ENCODE measurements at places on chromosomes 11 and 22.

DNA sequence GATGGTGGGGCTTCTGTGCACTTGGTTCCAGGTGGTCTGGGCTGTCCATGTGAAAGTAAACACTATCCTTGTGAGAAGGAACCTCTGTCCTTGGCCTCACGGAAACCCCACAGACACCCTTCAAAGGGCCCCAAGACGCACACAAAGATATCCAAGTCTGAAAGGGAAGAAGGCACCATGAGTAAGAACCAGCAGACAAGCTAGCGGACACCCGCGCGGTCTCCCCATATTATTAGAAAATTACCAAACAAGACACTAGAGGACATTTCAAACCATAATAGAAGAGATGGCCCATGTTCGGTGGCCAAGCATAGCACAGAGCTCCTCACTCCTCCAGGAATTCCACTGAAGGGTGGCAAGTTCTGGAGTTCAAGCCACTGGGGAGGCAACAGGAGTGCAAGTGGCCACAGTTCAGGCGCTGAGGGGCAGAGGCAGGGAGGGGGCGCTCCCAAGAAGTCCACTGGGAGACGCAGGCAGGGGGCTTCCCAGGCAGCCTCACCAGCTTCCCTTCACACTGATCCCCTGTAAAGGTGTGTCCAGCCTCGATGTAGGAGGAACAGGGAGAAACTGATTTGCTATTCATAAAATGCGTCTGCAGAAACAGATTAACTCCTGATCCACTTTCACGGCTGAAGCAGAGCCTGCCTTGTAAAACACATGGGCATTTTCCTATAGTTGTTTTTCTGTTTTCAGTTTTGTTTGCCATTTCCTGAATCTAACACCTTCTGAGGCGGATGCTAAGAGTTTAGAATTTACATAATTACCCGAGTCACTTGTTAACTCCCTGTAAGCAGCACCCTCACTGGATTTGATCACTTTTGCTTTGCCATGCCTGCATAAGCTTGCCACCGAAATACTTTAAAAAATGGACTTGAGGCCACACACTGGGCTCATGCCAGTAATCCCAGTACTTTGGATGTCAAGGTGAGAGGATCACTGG lies 9.1 kb upstream of the PPARA start:
- no peak for DNase-seq

DNA sequence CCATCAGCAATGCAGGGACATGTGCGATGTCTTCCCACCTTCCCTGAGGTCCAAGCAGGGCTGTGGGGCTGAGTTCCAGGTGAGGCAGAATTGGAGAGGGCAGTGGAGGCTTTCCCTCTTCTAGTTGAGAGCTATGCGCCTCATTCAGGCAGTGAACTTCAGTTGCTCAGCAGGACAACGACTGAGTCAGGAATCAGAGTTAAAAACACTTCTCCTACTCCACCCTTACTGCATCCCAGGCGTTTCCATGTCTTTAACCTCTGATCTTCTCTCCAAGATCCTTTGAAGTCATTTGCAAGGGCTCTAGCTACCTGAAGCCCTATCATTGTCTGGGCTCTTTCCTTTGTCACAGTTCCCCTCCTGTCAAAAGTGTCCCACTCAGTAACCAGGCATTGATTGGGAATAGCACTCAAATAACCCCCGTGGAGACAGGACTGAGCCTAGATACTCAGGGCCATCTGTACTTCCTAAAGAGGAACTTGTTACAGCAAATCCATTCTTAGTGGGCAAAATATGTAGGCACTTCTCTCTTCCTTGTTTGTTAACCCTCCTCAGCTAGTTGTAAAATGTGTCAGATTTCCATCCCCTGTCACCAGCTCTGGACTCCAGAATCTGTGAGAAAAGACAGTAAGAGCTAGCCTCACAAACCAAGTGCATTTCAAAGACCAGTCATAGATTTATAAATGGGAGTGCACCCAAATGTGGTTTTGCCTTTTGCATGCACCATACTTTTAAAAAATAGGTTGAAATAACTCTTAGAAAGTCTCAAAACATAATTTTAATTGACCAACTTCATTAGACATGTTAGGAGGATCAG lies 72.5 kb upstream of the MYO18B start:
- DNase-seq, result no peak

- no peak for DNase-seq
Observed at GRCh38 chr22:45290410-45290936, 5.7 kb downstream of the UPK3A start.

- DNase-seq, result no peak
Observed at GRCh38 chr11:60935676-60936442, 11.6 kb downstream of the TMEM132A start.

GRCh38 chr11:86706338-86707131 lies 34.1 kb upstream of the ME3 start:
- DNase-seq, result no peak

- no peak for DNase-seq
Observed at GRCh38 chr11:11263238-11264005, 89.6 kb downstream of the CSNK2A3 start.

DNA sequence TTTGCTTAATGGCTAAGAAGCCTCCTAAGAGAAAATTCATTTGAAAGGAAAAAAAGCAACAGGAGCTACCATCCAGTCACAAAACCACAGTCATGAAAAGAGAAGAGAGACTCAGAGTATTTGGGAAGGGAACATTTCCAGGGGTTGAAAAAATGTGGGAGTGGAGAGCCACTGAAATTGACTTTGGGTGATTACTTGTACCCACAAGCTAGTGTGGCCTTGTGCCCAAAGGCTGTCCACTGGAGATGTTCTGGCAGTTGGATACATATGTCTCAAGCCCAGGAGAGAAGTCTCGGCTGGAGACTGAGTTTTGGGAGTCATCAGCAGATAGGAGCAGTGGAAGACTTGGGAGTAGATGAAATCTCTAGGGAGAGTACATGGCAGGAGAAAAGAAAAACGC lies 3.2 kb upstream of the APOA5 start:
- no peak for DNase-seq

DNA sequence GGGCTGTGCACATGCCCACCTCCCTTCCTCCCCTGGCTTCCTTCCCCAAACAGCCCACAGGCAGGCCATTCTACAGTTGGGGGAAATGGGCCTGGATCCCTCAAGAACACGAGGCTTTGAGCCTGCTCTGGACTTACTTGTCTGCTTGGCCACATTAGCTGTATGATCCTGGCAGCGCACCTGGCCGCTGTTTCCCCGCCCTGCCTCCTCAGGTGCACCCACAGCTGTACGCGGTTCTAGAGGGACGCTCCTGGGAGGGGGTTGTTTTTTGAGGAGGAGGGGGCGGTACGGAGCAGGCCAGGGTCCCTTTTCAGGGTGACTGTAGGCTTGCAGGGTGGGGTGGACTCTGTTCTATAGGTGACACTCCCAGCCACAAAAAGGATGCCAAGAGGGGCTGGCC lies 11.5 kb upstream of the SUN2 start:
- no peak for DNase-seq

DNA sequence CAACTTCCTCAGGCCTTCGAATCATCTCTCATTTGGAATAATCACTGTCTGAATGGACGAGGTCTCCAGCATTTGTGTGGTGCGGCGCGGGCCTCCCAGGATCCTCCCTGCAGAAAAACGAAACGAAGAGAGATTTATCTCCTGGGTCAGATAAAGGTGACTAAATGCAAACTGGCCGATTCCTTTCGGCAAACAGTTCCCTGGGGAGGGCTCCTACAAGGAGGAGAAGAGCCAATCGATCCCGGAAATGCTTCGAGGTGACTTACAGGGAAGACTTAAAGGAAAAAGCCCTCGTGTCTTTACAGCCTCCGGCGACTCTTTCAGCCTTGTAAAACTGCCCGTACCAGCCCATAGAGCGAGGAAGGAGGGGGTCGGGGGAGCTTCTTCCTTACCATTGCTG lies 126.5 kb downstream of the MIAT start:
- no peak for DNase-seq

DNA sequence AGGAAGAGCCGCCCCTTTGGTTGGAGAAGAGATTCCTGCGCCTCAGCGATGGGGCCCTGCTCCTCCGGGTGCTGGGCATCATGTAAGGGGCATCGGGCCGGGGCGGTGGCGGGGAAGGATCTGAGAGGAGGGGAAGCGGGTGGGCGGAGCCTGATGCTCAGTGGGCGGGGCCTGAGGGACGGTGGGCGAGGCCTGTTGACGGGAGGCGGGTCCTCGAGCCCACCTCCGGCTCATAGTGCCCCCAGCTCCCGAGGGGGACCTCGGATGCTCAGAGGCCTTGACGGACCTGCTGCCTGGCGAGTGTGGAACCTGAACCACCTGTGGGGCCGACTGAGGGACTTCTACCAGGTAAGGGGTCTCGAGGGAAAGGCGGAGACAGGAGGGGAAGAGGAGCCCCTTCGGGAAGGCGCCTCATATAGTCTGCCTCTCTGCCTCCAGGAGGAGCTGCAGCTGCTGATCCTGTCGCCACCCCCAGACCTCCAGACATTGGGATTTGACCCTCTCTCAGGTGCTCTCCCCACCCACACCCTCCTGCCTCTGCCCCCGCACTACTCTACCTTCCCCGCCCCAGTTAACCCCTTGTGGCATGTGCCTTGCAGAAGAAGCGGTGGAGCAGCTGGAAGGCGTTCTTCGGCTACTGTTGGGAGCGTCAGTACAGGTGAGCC lies 799 bp downstream of the CCDC88B start:
- DNase-seq, result peak; percentile 62

GRCh38 chr11:223026-223789 lies 12.9 kb downstream of the SIRT3 start:
- DNase-seq, result no peak
